ENCODE measurements at places on chromosomes 12 and 14.

GRCh38 chr14:77607741-77608302, 8.6 kb downstream of the SPTLC2 start:
- no peak for DNase-seq

GRCh38 chr12:108783446-108783845, 52.1 kb upstream of the CORO1C start:
- no peak for DNase-seq

- DNase-seq: no peak
These were observed 7.4 kb downstream of the NKX2-1 start for GRCh38 chr14:36512585-36513003.

- no peak for DNase-seq
These were observed 651 bp downstream of the PFKM start for GRCh38 chr12:48119834-48120195.

DNA sequence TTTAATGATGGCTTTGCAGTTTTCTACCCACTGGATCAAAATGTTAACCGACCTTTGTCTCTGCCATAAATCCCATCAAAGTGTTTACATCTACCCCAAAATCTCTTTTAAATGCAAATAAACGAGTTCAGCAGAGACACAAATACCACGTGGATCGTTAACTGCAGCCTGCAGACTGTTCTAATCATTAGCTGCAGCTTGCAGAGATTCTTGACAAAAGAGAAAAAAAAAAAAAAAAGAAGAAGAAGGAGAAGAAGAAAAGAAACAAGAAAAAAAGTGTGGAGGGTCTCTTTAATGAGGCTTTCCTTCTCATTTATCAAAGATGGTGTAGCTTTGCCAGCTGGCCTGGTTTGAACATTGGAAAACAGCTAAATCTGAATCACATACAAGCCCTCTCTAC, 275.7 kb downstream of the NEDD1 start:
- no peak for DNase-seq

DNA sequence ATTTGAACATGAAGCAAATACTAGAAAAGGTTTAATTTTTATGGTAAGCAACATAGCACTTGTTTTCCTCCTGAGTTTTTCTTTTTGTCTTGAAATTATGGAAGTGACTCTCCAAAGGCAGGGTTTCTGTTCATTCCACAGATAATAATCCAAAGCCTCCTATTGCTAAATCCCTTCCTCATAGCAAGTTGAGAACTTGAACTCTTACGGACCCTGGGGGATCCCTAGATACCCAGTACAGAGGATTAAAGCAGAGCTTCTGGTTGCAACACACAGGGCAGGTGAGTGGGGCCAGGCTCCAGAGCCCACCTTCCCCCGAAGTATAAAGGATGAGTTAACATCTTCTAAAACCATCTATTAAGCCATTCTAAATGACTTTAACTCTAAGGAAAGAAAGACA, 294.1 kb downstream of the RMST start:
- no peak for DNase-seq

Data from CD4-positive, alpha-beta T cell treated with Interleukin-6 at 100 ng/mL for 8 hours (primary cell).